Activated CD4-positive, alpha-beta T cell treated with anti-CD3 and anti-CD28 coated beads, Interleukin-2, Interleukin-4, amounts not matched to agents 100 ng/mL and 50 ng/mL, durations not matched to agents 16 hours and 8 hours (primary cell): ENCODE measurements at places on chromosomes 7 and 10.

GRCh38 chr7:26238032-26238431 is 36.5 kb downstream of the CBX3 start:
- no peak for DNase-seq

GRCh38 chr10:95698415-95698814 is 4.7 kb upstream of the TCTN3 start:
- DNase-seq: no peak

GRCh38 chr7:5525271-5526099 is 101.9 kb upstream of the TNRC18 start:
- DNase-seq: no peak

- DNase-seq: peak; percentile 16
Observed at GRCh38 chr10:34916314-34916713, 101.2 kb upstream of the PARD3 start.

DNA sequence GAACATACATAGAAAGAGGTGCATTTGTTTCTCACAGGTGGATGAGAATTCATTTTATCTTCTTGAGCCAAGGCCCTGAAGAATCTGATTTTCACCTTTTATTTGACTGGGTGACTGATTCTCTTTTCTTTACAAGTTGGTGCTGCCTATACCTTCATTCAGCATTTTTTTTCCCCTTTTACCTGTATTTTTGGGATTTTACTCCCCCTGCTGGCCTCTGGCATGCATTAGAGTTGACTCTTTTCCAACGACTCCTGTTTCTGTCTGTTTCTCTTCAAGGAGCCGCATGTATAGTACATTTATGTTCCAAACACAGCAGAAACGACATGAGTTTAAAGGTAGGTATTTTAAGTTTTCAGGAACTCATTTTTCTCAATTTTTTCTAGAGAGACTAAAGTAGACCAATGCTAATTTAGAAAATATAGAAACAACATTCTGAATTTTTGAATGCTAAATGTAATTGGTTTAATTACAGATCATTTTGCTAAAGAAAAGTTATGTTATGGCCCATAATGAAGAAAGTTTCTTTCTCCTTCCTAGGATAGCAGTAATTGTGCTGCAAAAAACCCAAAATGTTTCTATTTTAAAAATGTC is 149.8 kb upstream of the HDAC9 start:
- peak; percentile 31 for DNase-seq

- DNase-seq: no peak
Observed at GRCh38 chr7:128318691-128319090, 25.0 kb downstream of the RBM28 start.

GRCh38 chr10:49179699-49180443 is 8.3 kb downstream of the TMEM273 start:
- no peak for DNase-seq

DNA sequence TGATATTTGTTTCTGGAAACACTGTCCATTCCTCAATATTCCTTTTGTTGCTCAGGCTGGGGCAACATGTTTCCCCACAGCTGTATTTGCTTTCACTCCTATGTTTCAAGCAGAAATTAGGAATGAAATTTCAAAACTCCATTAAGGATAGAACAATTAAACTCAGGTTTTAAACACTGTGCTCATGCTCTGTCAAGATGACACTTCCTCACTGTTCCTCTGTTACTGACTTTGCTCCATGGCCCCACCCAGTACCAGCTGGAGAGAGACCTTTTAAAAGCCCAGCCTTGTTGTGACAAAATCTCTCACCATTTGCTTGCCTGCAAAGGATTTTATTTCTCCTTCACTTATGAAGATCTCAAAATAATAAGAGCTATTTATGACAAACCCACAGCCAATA is 197.4 kb downstream of the ELMO1 start:
- no peak for DNase-seq

DNA sequence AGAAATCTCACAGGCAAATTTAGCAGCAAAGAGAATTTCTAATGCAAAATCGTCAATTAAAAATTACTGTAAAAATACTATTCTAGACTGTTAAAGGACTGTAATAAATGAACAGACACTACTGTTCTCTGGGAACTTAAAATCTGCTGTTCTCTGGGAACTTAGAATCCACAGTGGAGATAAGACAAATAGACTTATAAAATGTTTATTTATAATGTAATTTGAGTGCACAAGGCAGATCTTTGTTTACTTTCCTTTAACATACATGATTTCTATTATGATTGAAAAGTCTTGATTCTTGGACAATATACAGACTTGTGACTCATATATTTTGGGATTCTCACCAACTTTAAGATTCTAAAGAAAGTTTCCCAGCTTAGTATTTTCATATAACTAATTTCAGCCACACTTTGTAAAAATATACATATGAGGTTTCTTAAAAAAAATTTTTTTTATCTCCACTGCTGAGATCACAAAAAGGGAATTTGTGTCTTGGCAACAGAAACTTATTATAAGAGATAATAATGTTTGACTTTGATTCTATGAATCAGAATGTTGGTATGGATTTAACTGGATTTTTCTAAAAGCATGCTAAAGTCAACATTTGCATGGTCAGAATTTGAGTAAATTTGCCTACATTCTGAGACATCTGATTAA is 166.3 kb upstream of the RHOBTB1 start:
- DNase-seq: no peak

GRCh38 chr7:127828843-127829500 is 177.0 kb downstream of the SND1 start:
- DNase-seq: no peak

- peak; percentile 13 for DNase-seq
Observed at GRCh38 chr7:6705959-6706665, 635 bp downstream of the ZNF12 start.

DNA sequence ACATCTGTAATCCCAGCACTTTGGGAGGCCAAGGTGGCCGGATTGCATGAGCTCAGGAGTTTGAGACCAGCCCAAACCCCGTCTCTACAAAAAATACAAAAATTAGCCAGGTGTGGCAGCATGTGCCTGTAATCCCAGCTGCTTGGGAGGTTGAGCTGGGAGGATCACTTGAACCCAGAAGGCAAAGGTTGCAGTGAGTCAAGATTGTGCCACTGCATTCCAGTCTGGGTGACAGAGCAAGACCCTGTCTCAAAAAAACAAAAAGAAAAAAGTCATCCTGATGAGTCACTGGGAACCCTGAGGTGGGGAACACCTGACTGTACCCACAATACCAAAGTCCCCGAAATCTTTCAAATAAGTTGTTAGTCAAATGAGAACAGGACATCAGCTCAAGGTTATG is 80.0 kb downstream of the NEBL start:
- DNase-seq: no peak
